ENCODE measurements at places on chromosomes 7 and 10.

DNA sequence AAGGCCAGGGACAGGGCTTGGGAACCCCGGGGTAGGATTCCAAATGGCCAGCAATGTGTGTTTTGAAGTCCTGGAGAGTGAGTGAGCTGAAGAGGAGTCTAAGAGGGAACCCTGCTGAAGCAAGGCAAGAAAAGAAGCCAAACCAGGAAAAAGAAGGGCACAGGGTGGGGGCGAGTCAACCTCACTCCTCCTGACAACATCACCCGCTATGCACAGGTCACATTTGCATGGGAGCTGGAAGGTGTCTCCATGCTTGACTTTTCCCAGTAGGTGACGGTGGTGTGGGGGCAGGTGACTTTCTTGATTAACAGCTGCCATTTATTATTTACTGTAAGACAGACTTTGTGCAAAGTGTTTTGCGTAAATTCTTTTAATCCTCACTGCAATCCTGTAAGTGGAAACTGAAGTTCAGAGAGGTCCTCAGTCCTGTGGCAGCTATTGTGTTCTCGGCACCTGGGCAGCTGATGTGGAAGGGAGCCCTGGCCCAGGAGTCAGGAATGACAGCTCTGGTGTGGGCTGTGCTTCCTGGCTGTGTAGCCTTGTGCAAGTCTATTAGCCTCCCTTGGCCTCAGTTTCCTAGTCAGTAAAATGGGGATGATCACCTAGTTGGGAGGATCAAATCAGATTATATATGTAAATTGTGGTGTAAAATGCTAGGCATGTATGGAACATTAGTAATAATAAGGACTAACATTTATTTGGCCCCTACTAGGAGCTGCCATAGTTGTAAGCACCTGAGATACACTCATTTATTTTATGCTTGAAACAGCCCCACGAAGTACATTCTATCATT is 90.9 kb downstream of the SH3PXD2A start:
- DNase-seq: no peak

DNA sequence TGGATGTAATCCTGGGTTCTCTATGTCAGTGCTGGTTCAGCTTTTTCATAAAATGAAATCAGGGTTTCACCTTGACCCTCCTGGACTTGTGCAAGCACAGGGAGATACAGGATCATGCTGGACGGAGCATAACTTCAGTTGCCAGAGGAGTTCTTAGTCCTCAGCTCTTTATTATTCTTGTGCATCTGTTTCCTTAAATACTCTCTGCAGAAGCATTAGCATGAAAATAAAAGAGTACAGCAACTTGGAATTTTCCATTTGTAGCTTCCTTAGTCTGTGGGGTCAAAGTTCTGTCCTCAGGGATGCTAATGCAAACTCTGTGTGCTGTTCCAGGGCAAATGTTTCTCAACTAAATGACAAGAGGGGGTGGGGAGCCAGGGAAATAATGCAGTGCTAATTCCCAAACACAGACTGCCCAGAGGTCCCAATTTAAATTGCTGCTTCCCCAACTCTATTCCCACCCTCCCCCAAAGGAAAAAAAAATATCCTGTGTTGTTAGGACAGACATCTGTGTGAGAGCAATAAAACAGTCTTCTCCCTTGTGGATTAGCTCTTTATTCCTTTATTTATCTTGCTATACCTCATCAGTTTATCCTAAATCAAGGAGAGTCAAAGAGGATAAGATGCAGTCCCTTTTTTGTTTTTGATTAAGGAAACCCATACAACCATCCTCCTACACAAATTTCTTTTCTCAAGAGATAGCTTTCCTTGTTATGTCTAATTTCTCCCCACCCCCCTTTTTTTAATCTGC is 905.0 kb downstream of the LRMDA start:
- no peak for DNase-seq

- no peak for DNase-seq
Measured at GRCh38 chr7:3146571-3147226, 103.0 kb upstream of the CARD11 start.

DNA sequence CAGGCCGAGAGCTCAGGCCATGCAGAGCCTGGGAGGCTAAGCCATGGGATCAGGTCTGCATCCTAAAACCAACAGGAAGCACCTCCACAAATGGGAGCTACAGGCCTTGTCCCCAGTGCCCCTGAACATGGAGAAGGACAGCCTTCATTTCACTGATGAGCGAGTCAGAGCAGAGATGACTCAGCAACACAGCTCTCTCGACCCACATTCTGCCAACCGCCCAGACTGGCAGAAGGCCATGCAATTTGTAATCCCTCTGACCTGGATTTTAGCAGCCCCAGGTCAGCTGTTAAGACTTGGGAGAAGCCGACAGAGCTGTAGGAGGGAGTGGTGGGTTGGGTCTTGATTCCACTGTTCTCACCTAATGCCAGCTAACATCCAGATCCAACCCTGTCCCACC is 25.5 kb downstream of the VOPP1 start:
- DNase-seq: no peak

- no peak for DNase-seq
Measured at GRCh38 chr10:114255227-114255626, 16.2 kb downstream of the VWA2 start.

DNA sequence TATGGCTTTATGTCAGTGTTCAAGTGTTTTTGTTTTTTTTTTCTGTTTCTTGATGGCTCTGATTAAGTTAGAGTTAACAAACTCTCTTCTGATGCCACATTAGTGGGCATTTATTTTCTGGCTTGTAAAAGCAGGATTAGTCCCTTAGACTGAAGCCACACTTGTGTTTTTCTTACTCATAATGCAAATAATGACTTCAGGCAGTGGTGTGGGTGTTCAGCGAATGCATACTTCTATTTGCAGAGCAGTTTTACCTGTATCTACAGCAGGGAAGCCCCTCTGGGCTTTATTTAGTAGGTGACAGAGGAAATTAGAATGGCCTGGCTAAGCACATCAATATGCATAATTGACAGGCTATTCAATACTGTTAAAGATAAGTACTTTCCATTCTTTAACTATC is 79.9 kb downstream of the CNNM2 start:
- DNase-seq: no peak

- no peak for DNase-seq
Measured at GRCh38 chr10:120205368-120206018, 251.5 kb upstream of the PLPP4 start.

GRCh38 chr7:124840435-124840834 is 74.8 kb upstream of the GPR37 start:
- DNase-seq: no peak

GRCh38 chr10:79116801-79117723 is 48.3 kb downstream of the ZMIZ1 start:
- no peak for DNase-seq

- DNase-seq: peak; percentile 89
Measured at GRCh38 chr10:31759124-31759798, 169.4 kb downstream of the ARHGAP12 start.

DNA sequence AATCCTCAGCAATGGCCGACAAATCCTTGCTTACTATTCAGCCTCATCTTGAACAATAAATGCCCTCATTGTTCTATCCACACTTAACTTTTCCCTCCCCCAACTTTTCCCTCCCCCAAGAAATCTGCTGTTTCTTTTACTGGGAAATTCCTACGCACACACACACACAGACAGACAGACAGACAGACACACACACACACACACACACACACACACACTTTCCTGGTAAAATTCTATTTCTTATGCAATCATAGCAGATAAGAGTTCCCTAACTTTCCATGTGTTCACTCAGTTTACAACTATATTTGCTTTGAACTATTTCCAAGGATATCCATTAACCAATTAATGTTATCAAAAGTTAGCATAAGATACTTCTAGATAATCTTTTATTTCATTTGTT is 52.9 kb downstream of the RELN start:
- DNase-seq: no peak

GRCh38 chr10:100697070-100697469 is 48.3 kb upstream of the PAX2 start:
- DNase-seq: no peak

GRCh38 chr10:114012650-114013049 is 31.0 kb upstream of the ADRB1 start:
- no peak for DNase-seq

- DNase-seq: no peak
Measured at GRCh38 chr7:28348636-28349035, 63.7 kb upstream of the CREB5 start.

GRCh38 chr10:44968091-44968490 is 8.5 kb downstream of the RASSF4 start:
- DNase-seq: peak; percentile 81

DNA sequence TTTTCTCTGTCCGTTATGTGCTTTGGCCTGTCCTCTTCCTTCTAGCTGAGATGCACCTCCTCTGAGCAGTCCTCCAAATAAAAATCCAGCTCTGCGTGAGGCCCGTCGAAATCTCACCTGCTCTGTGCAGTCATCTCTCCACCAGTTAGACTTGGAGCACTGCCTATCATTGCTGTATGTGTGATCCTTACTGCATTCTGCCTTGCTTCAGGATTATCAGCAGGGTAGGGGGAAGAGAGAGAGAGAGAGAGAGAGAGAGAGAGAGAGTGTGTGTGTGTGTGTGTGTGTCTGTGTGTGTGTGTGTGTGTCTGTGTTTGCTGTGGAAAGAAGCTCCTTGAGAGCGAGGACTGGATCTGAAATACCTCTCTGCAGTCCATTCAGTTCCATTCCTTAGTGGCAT is 129.4 kb downstream of the CCNY start:
- DNase-seq: no peak

DNA sequence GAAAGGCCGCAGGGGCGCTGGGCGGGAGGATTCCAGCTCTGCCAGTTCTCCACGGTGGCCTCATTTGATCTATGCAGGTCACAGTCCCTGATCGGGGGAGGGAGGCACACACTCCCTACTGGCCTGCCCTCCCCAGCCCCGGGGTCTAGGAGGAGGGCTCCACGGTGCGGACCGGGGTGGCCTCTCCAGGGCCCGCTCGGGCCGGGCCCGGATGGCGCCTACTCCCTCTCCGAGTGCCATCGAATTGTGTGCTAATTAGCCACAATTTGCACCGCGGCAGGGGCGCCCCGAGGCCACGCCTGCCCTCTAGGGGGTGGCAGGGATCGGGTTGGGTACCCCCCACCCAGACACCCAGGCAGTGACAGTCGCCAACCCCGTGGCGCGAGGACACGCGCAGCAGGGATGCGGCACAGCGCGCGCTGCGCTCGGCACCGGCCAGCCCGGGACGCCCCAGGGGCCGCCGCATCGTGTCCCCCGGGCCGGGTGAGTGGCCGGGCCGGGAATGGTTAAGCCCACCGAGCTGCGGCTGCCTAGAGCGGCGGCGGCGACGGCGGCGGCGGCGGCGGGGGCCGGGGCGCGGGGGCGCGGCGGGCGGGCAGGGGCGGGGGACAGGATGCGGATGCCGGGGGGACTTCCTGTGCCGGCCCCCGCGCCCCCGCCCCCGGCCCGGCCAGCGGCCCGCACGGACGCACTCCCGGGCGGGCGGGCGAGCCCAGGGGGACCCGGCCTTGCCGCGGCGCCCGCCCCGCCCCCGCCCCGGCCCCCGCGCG is at the start of gene ZNF853:
Gene ZNF853, plus strand, starts transcription at position 658 of the 770 bp plus-strand sequence. CDS start 565 bp downstream, outside the sequence.
- no peak for DNase-seq

DNA sequence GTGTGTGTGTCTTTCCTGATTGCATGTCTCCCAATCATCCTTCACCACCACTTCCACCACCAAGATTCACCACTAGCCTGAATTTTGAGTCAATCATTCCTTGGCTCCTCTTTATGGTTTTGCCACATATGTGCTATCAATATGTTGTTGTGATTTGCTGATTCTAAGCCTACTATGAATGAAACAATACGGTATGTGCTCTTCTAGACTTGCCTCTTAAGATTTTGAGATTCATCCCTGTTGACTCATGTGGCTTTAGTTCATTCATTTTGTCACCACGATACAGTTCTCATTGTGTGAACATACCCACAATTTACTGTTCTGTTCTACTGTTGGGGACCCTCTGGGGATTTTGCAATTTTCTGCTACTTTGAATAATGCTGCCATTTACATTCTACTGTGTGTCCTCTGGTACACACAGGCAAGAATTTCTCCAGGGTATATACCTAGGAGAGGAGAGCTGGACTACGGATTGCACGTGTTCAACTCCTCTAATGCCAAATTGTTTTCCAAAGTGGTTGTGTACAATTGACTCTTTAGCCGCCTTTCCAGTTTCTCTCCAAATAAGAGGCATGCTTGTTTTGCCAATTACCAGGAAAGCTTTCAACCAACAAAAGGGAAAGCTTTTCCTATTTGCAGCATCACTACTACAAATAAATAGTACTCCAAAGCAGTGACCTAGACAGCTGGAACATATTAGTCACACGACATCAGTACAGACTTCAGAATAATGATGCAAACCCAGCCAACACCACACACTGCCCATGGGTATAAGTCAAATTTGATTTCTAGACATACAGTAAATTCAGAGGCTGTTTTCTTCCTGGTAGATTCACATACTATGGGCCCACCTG is 30.0 kb downstream of the SGMS1 start:
- DNase-seq: no peak

- no peak for DNase-seq
Measured at GRCh38 chr7:70598976-70599375, 533.0 kb upstream of the GALNT17 start.

DNA sequence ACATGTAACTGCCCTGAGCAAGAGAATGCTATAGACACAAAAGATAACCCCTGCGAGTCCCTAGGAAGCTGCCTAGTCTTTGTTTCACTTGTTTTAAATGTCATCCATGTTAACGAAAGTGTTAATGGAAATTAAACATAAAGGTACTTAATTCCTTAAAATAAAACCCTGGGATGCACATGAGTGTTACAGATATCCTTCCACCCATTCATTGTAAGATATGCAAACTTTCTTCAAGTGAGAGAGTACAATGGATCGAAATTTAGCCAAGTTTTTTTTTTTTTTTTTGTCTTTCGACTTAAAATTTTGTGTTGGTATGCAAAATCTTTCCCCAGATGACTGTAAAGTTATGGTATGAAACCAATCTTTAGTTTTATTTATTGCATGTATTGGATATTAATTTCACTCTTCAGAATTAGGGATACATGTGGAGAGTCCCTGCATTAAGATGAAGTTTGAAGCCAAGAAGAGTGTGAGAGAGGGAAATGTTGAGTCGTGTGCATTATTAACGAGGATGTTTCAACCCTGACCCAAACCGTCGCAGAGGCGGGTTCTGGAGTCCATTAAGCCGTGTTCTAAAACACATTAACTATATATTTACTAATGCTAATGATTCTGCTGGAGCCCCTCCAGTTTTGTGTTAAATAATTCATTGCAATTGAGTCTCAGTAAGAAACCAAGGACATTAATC is 1.6 kb downstream of the CDK14 start:
- DNase-seq: no peak

- DNase-seq: no peak
Measured at GRCh38 chr7:90817151-90817550, 221.0 kb downstream of the CDK14 start.

- DNase-seq: no peak
Measured at GRCh38 chr7:104480529-104480928, 152.1 kb downstream of the LHFPL3 start.

GRCh38 chr7:80499350-80499953 is 12.4 kb downstream of the GNAT3 start:
- DNase-seq: no peak
